ENCODE measurements at places on chromosomes 3 and 15.

GRCh38 chr3:87958289-87958688, 100.5 kb downstream of the CGGBP1 start:
- DNase-seq = no peak

GRCh38 chr3:187669675-187670504, at the start of gene SST:
Gene SST (minus strand): TSS chr3:187670394. CDS start chr3:187670291, 103 bp downstream.
- DNase-seq = no peak

DNA sequence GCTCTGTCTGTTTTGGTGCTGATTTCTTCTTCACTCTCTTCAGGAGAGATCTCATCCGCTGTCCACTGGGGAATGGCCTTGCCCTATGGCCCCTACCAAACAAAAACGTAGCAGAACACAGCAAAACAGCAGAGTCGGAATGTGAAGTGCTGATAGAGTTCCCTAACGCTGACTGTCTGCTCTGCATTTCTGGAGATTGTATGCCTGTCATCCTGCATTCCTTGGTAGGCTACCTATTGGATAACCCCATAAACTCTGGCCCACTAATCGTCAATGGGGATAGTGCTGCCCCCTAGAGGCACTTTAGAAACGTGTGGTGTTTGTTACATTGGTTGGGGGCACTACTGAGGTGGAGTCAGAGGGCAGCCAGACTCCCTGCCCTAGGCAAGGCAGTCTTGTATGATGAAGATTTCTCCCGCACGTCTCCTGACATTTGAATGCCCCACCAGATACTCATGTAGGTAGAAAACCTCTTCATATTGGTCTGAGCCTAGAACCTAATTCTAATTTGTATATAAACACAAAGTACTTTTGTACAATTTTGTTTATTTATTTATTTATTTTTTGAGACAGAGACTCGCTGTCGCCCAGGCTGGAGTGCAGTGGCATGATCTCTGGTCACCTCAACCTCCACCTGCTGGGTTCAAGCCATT, 15.6 kb upstream of the MAGEF1 start:
- DNase-seq = no peak

DNA sequence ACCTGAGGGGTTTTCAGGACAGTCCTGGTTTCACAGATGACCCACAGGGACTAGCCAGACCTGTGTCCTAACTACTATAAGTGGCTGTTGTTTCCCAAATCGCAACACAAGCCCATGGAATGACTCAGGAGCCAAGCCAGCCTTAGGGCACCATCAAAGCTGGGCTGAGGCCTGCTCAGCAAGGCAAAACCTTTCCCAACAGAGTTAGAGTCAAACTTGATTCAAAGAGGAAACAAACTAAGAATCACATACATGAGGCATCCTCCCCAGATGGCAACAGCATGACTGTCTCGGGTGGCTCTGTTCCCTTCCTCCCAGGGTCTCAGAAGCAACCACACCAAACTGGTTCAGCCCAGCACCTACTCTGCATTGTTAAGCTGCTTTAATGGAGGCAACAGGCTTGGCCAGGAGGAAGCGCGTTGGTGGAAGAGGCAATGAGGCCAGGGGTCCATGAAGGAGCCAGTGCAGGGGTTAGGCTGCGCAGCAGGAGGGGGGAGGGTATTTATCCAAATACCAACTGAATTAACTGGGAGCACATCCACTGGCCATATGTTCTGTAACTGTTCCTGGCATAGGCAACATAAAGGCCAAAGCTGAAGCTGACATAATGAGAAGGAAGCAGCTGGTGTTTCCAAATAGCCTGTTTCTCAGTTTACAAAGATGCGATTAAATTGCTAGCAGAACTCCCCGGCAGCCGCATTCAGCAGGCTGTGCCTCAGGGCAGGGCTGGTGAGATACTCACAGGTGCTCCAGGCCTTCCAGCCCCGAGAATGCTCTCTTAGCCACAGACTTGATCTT, 102.4 kb downstream of the LRIG1 start:
- DNase-seq = no peak

DNA sequence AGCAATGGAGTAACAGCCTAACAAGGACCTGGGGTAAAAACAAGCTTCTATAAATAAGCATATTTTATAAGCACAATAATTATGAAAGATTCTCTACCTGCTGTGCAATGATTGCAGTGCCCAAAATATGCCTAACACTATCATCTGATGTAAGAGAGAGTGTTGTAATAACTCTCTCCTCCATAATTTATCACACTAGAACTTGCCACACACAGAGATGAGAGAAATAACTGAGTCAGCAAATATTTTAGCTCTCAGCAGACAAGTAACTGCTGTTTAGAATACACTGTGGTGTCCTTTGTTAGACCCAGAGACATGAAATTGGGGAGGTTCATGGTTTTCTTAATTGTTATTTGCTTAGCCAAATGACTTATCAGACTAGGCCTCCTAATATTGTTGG, 105.3 kb upstream of the ACP3 start:
- no peak for DNase-seq

DNA sequence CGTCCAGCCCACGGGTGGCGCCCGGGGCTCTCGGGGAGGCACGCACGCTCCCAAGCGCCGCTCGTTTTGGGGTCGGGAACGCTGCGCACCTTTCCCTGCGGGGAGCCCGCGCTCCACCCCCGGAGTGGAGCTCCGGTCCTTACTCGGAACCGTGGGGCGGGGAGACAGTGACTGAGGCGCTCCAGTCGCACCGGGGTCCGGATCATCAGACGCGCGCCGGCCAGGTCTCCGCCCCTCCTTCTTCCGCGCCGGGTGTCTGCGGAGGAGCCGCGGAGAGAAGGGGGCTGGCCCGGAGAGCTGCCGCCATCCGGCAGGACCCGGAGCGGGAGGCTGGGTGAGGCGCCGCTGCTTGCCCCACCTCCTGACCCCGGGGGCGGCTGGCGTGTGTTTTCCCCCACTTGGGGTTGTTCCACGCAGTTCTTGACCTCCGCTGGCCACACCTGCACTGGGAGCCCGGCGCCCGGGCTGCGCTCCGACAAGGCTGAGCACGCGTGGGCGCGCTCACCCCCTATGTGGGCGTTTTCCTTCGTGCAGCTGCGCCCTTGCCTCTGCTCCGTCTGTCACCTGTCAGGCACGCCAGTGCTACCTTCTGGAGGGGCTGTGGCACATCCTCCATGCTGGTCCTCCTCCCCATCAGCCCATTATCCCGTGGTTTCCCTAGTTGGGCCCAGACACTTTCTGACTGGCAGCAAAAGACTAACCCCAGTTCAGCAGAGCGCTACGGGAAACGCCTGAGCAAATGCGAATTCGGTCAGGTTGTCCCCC, at the start of gene MCF2L2:
TSS of gene MCF2L2 (minus strand) at position 173 of the 765 bp plus-strand sequence. CDS start 642 bp downstream, outside the sequence.
- peak; percentile 20 for DNase-seq

GRCh38 chr15:80761754-80762153, 17.4 kb upstream of the CEMIP start:
- no peak for DNase-seq

- no peak for DNase-seq
These were observed 4.0 kb downstream of the STX19 start for GRCh38 chr3:94024385-94024784.

GRCh38 chr15:40960925-40961324, 7.7 kb downstream of the CHAC1 start:
- no peak for DNase-seq

DNA sequence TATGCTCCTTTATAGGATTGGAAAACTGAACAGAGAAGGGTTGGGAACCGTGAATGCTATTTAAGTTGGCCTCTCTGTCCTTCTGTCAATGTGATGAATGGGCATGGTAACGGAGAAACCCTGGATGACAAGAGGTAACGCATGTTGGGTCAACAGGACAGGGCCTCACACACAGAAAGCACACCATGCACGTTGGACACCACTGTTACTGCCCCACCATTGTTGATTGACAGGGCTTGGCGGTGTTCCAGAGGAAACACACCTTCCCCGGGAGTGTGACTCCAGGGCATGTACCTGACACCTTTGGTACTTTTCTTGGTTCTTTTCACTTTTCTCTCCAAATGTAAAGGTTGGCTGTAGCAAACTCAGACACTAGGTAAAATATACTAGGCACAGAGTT, 548.5 kb downstream of the OCA2 start:
- DNase-seq = no peak

All from stimulated activated CD8-positive, alpha-beta memory T cell treated with anti-CD3 and anti-CD28 coated beads, Interleukin-4, amount 100 ng/mL, for 1 hour (primary cell).